ENCODE measurements at places on chromosomes 7 and 10. TPM values are rescaled to one million over a fixed set of nuclear protein-coding genes. Genes with fewer than 3 reads are reported as not detected.

Gene SIRT1
- total RNA-seq, result 11.7 TPM

Gene RBAK
- total RNA-seq, result 7.0 TPM

Gene ASZ1
- total RNA-seq, result not detected

Gene KMT2C
- total RNA-seq, result 34.8 TPM

Gene PIK3AP1
- 6.9 TPM for total RNA-seq

Gene CACNB2
- 45.7 TPM for total RNA-seq

Gene NKX6-2
- not detected for total RNA-seq

Gene SLC13A1
- not detected for total RNA-seq

Gene MRLN
- total RNA-seq, result not detected

Gene UCMA
- not detected for total RNA-seq

Gene ASB4
- total RNA-seq, result 7.8 TPM

Gene IQCE
- total RNA-seq, result 9.9 TPM

- peak; percentile 72 for DNase-seq
Observed at GRCh38 chr7:128266883-128267594, 26.0 kb downstream of the LEP start.

GRCh38 chr7:98613601-98614425, 3.3 kb upstream of the NPTX2 start:
- no peak for DNase-seq

DNA sequence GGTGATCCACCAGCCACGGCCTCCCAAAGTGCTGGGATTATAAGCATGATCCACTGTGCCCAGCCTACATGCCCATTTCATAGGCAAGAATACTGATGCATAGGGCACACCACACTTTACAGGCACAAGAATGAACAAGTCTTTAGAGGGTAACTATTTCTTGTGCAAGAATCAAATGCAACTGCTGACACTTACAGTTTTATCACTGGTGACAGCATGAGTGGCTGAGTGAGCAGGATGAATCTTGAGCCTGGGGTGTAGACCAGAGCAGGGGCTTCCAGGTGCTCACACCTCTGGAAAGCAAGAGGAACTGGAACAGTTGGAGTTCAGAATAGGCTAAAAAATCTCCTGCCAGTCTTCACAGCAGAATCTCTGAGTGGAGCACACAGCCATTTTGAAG, 287.5 kb downstream of the KCNMA1 start:
- no peak for DNase-seq

GRCh38 chr7:55109404-55110167, 90.8 kb downstream of the EGFR start:
- DNase-seq, result no peak

GRCh38 chr7:5296015-5296610, 13.4 kb downstream of the SLC29A4 start:
- DNase-seq, result no peak

DNA sequence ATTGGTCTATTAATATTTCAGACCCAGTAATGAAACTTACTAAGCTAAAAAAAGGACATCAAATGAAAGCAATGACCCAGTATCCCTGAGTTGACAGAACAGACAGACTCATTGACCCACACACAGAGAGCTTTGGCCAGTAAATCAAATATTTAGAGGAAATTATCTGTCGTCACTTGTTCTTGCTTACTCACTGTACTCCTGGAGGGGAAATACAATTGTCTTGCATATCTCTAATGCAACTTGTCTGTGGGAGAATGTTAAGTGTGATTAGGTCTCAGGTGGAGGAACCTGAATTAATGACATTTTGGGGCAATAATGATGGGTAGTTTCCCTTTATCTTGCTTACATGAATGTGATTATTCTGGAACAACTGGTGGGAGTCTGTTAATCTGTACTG, 80.4 kb downstream of the CUBN start:
- DNase-seq, result no peak

- no peak for DNase-seq
Observed at GRCh38 chr10:78148216-78148960, 114.7 kb downstream of the RPS24 start.

GRCh38 chr7:151793531-151793951, 83.4 kb downstream of the PRKAG2 start:
- peak; percentile 77 for DNase-seq

DNA sequence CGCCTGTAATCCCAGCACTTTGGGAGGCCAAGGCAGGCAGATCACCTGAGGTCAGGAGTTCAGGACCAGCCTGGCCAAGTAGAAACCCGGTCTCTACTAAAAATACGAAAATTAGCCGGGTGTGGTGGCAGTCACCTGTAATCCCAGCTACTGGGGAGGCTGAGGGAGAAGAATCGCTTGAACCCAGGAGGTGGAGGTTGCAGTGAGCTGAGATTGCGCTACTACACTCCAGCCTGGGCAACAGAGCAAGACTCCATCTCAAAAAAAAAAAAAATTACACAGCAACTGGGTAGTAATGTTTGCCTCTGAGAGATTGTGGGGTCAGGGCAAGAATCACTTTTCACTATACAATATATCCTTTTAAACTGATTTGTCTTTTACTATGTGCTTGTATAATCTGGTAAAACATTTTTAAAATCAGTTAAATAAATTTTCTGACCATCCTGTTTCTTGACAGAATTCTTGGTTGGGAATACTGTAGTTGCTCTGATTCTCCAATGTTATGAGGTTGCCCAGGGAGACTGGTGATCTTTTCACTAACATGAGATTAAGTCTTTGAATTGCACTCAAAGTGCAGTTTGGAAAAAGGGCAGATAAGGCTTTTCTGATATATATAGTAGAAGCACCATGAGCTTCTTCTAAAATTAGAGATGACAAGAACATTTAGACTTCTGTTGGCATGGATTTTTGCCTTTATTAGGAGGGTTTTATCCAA, 1.5 kb downstream of the ENTPD7 start:
- no peak for DNase-seq

DNA sequence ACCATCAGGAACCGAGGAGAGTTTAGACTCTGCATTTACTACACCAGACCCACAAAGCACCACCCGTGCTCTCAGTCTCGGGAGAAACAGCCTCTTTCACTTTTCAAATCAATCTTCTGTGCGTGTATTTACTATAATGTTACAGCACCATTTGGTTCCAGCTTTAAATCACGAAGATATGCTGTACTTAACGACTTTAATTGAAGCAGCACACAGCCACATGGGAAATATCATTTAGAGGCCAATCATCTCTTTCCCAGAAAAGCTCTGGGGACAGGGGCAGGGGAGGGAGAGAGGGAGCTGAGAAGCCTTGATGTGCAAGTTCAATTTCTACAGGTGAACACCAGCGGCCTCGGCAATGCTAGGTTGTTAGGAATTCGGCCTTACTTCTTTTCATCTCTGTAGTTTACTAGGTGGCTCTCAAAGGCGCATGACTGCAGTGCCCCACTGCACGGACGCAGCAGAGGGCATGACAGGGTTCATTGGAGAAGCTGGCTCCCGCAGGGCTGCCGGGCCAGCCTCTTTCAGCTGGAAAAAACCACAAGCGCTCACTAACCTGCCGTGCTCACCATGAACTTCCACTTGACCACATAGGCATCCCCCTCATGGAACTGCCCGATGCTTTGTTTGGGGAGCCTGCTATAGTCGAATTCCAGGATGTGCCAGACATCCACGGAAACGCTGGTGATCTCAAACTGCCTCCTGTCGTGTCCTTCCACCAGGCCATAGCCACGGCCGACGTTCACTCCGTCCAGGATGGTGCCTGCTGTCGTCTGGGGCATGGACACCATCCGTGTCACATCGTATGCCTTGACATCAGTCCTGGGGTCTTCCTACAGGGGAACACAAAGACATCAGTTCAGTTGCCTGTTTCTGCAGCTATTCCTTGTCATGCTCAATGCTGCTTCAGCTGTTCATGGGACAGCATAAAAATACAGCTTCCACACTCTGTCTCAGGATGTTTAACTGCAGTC, 154.5 kb downstream of the SVIL start:
- no peak for DNase-seq

DNA sequence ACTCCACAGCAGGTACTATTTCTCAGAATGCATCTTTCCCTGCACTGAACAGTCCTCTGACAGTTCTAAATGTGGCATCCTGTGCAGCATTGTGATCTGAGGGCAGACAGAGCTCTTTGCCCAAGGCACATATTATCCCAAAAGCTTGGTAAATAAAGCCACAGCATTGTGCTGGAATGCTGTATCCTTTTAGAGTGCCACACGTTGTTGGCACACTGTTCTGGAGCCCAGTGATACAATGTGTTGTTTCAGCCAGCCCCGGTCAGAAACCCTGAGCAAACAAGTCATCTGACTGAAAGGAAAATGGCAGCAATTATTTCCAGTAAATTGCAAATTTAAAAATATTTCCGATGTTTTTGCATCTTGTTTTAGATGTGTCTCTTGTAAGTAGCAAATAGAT, 45.4 kb downstream of the NAMPT start:
- no peak for DNase-seq

GRCh38 chr10:32367793-32368453, 21.0 kb upstream of the EPC1 start:
- DNase-seq, result peak; percentile 58

- DNase-seq, result no peak
Observed at GRCh38 chr7:7327423-7327822, 145.1 kb downstream of the C1GALT1 start.

DNA sequence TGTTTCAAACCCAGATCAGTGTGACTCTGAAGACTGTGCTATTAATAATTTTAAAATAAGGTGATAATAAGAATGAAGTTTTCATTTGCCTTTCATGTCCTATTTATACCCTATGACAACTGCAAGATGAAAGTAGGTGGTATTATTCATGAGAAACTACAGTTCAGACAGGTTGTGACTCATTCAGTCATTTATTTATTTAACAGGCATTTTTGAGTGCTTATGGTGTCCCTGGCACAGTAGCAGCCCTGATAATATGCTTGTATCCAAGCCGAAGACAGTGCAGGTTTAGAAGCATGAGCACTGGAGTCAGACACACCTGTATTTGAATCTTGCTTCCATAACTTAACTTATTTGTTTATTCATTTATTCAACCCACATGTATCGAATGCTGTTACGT, 87.1 kb downstream of the FZD1 start:
- DNase-seq, result no peak

DNA sequence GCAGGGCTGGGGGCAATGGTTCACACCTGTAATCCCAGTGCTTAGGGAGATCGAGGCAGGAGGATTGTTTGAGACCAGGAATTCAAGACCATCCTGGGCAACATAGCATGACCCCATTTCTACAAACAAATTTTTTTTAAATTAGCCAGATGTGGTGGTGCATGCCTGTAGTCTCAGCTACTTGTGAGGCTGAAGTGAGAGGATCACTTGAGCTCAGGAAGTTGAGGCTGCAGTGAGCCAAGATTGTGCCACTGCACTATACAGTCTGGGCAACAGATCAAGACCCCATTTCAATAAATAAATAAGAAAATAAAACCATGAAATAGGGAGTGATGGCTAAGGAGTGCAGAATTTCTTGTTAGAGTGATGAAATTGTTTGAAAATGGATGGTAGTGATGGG, 8.9 kb downstream of the GRID2IP start:
- DNase-seq, result no peak

- no peak for DNase-seq
Observed at GRCh38 chr7:46653848-46654247, 732.8 kb upstream of the IGFBP3 start.

- no peak for DNase-seq
Observed at GRCh38 chr7:121084256-121084655, 95.7 kb downstream of the CPED1 start.

- DNase-seq, result no peak
Observed at GRCh38 chr10:33008499-33009243, 50.6 kb upstream of the ITGB1 start.

DNA sequence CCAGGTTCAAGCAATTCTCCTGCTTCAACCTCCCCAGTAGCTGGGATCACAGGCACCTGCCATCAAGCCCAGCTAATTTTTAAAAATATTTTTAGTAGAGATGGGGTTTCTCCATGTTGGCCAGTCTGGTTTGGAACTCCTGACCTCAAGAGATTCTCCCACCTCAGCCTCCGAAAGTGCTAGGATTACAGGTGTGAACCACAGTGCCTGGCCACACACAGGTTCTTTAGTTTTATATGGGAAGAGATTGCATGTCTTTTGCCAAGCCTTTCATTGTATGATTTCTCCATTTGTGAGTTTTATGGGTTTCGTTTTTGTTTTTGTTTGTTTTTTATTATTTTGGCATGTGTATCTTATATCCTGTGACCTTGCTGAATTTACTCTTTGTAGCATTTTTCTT, 40.9 kb downstream of the C1GALT1 start:
- DNase-seq, result no peak

DNA sequence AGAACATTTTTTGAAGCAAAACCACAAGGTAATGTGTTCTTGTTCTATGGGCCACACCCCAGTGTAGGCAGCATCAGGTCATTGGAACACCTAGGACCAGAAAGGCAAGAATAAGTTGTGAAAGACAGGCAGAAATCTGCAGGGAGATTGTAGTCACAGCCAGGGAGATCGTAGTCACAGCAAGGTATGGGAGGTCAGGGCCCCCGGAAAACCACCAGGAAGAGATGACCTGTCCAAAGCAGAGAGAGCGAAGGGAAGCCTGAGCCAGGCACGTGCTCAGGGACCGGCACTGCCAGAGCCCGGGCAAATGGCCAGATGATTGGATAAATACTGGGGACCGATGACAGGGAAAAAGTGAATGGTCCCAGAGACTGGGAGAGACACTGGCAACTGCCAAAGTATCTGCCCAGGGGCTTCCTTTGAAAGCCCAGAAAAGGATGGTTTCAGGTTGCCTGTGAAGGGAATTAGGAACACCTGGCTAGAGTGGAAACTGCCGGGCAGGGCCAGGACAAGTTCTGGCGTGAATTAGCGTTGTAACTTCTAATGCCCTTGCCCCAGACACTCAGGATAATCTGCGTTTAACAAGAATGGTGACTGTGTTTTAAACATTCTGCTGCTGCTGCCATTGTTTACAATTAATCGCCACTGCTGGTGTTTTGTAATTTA, 3.9 kb upstream of the NOBOX start:
- DNase-seq, result no peak

GRCh38 chr10:100977436-100977835, 8.1 kb downstream of the SEMA4G start:
- DNase-seq, result no peak

DNA sequence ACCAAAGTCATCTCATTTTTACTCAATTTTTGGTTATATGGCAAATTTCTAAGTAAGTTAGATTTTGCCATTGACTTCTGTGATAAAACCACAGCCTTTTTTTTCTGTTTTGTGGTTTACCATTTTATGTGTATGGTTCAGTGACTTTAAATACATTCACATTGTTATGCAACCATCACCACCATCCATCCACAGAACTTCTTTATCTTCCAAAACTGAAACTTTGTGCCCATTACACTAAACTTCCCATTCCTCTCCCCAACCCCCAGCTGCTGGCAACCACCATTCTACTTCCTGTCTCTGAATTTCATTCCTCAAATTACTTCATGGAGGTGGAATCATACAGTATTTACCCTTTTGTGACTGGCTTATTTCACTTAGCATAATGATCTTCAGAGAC, 280.4 kb upstream of the TCERG1L start:
- no peak for DNase-seq

All from Right ventricle myocardium superior (tissue), 1 donor.